Immature natural killer cell (primary cell): ENCODE measurements at places on chromosomes 1 and 21.

DNA sequence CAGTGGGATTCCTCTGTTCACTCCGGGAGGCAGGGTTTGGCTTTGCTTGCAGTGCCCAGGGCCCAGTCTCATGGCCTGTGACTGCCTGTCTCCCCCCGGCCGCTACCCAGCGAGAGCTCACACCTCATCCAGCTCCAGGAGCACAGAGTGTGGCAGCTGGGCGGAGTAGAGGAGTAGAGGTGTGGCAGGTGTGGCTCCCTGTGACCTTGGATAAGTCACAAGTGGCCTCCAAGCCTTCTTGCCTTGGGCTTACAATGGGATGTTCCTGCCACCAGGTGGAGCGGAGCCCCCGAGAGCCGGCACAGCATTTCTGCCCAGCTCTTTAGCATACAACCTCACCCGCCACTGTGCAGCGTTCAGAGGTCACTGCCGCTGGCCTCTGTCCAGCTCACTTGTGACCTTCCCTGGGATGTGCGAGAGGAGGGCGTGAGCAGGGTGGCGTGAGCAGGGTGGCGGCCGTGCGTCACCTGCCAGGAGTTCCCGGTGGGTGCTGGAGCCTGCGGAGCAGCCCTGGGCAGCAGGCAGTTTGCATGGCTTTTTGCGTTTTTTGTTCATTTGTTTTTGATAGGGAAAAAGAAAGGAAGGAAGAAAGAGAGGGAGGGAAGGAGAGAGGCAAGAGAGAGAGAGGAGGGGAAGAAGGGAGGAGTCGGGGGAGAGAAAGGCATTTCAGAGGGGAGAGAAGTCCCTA lies 42.4 kb downstream of the CRYAA start:
- no peak for DNase-seq

DNA sequence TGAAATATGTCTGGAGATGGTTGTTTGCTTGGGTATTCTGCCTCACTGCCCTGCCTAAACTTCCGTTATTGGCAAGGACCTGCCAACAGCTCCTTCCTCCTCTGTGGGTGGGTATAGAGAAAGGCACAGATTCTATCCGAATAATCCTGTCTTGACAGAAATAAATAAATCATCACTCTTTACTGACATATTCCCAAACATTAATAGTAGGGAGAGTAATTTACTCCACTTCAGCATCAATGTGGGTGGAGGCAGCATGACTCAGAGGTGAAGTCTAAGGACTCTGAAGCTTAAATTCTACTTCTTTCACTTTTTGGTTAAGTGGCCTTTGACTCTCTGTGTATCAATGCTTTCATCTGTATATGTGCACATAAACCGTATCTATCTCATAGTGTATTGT lies 2.9 kb downstream of the CD84 start:
- DNase-seq = no peak

- DNase-seq = no peak
These were observed 18.1 kb downstream of the VASH2 start for GRCh38 chr1:212968368-212968863.

- no peak for DNase-seq
These were observed 75.0 kb downstream of the RWDD3 start for GRCh38 chr1:95309031-95309471.

- DNase-seq = no peak
These were observed 5.1 kb downstream of the DNAJB4 start for GRCh38 chr1:78009836-78010235.

GRCh38 chr1:200896531-200897196 lies 2.0 kb downstream of the INAVA start:
- no peak for DNase-seq

- no peak for DNase-seq
These were observed 38.2 kb downstream of the ZBTB17 start for GRCh38 chr1:15937706-15938168.

GRCh38 chr1:175294179-175294756 lies 101.7 kb upstream of the KIAA0040 start:
- no peak for DNase-seq

- no peak for DNase-seq
These were observed 89.7 kb downstream of the ATP1B1 start for GRCh38 chr1:169196161-169196560.

DNA sequence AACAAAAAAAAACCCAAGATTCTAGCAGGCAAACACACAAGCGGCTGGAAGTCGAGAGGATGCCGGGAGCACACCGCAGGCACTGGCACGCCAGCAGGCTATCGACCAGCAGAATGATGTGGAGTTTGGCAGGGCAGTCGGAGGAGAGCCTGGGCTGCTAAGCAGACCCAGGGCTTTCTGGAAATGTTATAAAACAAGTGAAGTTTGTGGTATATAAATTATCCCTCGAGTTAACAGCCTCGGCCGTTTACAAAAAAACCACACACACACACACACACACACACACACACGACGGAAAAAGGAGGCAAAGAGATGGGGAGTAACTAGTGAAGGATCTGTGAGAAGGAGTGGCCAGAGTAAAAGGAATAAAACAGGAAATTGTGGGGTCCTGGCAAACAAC lies 87.2 kb upstream of the IVNS1ABP start:
- DNase-seq = no peak

GRCh38 chr1:47409311-47410067 lies 6.6 kb upstream of the FOXE3 start:
- no peak for DNase-seq

- peak; percentile 52 for DNase-seq
These were observed 100.4 kb downstream of the GALNT2 start for GRCh38 chr1:230167419-230167852.

DNA sequence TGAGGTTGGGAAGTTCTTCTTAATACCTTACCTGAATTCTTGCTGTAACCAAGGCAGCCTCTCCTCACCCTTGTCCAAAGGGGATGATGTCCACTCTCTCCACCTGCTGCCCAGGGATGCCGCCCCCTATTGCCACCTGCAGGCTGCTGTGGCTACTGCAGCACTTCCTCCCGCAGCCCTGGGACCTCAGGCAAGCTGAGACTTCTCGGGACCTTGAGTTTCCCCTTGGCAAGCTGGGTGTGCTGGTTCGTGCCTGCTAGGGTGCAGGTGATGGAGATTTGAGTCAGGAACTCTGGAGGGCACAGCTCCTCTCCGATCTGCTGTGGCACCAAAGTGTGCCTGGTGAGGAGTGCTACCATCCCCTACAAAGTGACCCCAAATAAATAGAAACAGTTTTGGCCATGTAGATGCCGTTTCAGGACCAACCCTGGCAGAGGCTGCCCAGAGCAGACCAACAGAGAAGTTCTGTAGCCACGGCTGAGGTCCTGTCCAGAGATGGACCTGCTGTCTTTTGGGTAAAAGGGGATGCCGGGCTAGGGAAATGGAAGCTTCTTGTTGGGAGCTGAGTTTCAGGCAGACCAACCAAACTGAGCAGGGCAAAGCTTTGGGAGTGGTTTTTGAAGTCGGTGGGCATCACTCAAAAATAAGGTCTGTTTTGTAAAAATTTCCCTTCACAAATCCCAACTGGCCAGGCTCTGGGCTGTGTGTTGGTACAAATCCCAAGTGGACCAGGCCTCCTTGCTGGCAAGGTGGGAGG lies 31.7 kb downstream of the RUNX3 start:
- DNase-seq = peak; percentile 66
